ENCODE measurements at places on chromosomes 1 and 21.

- DNase-seq: no peak
These were observed 7.0 kb downstream of the CD53 start for GRCh38 chr1:110879758-110880606.

GRCh38 chr1:182580736-182581135, 8.3 kb downstream of the RNASEL start:
- DNase-seq: no peak

DNA sequence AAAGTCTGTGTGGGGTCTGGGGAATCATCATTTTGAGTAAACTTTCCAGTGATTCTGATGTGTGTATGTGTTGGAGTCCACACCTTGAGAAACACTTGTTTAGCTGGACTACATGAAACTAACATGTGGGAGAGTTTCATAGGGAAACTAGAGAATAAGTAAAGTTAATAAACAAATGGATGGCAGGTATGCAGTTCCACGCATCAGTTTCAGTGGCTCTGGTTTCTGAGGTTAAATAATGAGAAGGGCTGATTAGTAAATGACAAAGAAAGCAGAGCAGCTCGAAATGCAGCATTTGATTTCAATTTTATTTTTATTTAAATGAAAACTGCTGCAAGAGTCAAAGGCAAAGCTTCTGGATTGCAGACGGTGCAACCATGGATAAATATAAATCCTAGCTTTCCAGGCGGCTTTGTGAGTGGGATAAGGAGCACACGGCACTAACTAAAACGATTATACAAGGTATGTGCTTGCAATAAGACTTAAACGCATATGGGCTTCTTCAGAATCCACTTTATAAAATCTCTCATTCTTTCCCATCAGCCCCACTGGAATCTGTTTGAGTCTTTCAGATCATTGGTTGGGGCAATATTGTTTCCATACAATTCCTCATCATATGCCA, 310.7 kb downstream of the PLPP3 start:
- DNase-seq: no peak

DNA sequence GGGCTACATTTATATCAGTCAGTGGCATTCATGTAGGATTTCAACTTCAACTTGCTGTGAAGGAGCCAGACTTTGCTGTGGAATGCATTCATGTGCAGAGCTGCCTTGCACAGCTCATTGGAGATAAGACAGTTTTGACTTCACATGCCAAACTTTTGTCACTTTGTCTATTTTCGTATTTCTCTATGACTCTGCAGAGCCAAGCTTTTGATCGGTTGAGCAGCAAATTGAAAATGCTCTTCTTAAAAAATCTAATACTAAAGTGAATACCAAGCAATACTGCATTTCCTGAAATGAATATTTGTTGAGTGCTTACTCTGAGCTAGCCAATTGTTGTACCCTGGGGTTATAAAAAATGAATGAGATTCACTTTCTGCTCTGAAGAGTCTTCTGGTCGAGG, 388.7 kb downstream of the ST6GALNAC3 start:
- no peak for DNase-seq

- no peak for DNase-seq
These were observed 16.0 kb downstream of the SPATA21 start for GRCh38 chr1:16421201-16421600.
